Nephron progenitor cell (in vitro differentiated cells): ENCODE measurements at places on chromosomes 12 and 14.

GRCh38 chr12:33825442-33825841, 196.9 kb upstream of the ALG10 start:
- no peak overlapping the region for H3K27ac ChIP-seq
- H3K36me3 ChIP-seq = no peaks in the 10 kb centered on the region
- no peaks in the 10 kb centered on the region for H3K27me3 ChIP-seq
- DNase-seq = no peak
- peaks cover 7% of the 10 kb centered on the region for H3K4me1 ChIP-seq
- no peak overlapping the region for H3K4me3 ChIP-seq

GRCh38 chr12:112944024-112944690, 5.9 kb downstream of the OAS3 start:
- no peak for DNase-seq
- no peak overlapping the region for H3K4me3 ChIP-seq
- H3K36me3 ChIP-seq = no peaks in the 10 kb centered on the region
- peaks cover 57% of the 10 kb centered on the region for H3K27me3 ChIP-seq

DNA sequence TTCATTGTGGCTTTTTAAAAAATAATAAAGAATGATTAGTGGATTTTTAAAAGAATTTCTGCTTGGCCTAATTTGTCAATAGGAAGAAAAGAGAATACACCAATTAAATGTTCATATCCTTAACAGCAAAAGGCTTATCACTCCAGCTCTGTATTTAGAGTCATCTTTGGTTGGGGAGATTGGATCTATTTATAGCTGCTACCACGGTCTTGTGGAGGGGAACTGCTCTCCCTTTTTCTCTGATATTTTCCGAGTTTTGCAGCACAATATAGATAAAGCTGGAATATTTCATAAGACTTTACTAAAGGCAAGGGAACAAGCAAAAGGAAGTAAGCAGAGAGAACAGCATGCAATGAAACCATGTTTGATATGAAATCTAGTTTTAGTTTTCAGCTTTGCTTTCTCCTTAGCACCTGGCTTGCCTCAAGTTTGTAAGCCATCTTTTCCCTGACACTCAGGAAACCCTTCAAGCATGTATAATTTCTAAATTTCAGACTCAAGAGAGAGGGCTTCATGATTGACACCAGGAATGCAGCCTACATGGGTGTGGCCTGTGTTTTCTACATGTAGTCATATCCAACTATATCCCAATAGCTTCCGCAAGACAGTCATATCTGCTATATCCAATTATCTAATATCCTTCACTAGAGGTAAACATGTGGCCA, 35.2 kb downstream of the BRMS1L start:
- no peak overlapping the region for H3K27ac ChIP-seq
- H3K36me3 ChIP-seq = peaks cover 39% of the 10 kb centered on the region
- no peaks in the 10 kb centered on the region for H3K27me3 ChIP-seq
- H3K4me1 ChIP-seq = no peaks in the 10 kb centered on the region

DNA sequence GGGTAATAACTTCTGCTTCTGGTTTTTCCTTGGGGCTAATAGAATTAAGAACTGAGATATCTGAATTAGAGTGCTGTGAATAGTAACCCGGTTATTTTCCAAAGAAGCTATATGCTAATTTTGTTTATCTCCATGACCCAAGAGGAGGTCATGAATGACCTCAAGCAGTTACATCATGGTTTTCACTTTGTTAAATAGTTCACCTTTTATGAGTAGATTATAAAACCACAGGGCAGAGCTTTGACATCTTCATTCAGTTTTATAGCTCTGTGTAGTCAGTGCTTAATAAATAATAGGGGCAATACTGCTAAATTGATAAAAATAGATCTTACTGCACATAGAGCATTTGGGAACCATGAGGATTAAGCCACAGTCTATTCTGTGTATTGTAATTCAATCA, 462.2 kb downstream of the LRIG3 start:
- H3K27ac ChIP-seq = no peak overlapping the region
- H3K27me3 ChIP-seq = no peaks in the 10 kb centered on the region
- no peak for DNase-seq
- H3K36me3 ChIP-seq = no peaks in the 10 kb centered on the region

GRCh38 chr14:69355607-69356281, 42.4 kb downstream of the ERH start:
- H3K4me1 ChIP-seq = peaks cover 24% of the 10 kb centered on the region
- no peak for DNase-seq
- peak overlapping the region; percentile 61 for H3K27ac ChIP-seq
- no peaks in the 10 kb centered on the region for H3K36me3 ChIP-seq
- H3K27me3 ChIP-seq = peaks cover 25% of the 10 kb centered on the region

GRCh38 chr12:132967736-132968135, 11.6 kb upstream of the ZNF605 start:
- H3K27me3 ChIP-seq = no peaks in the 10 kb centered on the region
- H3K4me1 ChIP-seq = no peaks in the 10 kb centered on the region

DNA sequence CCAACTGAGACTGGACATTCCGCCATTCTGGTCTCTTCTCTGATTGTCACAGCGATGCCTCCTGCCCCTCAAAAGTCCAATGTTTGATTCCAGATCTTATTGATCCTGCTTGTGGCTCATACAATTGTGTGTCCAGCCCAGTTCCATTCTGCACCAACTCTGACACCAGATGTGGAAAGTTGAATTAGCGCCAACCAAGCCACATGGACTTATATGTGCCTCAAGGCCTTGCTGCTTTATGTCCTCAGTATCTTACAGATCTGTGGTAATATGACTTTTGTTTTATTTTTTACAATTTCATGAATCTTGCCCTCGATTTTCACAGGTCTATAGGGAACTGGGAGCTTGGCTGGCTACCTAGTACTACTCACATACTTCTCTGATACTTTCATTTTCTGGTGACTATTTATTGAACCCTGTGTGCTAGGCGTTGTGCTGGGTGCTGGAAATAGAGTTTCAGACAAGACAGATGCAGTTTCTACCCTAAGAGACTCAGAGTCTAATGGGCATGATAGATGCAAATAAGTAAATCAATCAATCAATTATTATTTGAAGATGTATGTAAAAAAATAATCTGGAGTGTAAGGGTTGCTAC, 472.0 kb downstream of the TMTC2 start:
- peak overlapping the region; percentile 81 for H3K27ac ChIP-seq
- H3K27me3 ChIP-seq = peaks cover 3% of the 10 kb centered on the region
- no peak overlapping the region for H3K4me3 ChIP-seq

GRCh38 chr12:82593143-82593542, 93.6 kb upstream of the TMTC2 start:
- H3K36me3 ChIP-seq = no peaks in the 10 kb centered on the region
- no peaks in the 10 kb centered on the region for H3K4me1 ChIP-seq
- no peak overlapping the region for H3K4me3 ChIP-seq
- no peak overlapping the region for H3K27ac ChIP-seq
- peaks cover 4% of the 10 kb centered on the region for H3K27me3 ChIP-seq
- no peak for DNase-seq

DNA sequence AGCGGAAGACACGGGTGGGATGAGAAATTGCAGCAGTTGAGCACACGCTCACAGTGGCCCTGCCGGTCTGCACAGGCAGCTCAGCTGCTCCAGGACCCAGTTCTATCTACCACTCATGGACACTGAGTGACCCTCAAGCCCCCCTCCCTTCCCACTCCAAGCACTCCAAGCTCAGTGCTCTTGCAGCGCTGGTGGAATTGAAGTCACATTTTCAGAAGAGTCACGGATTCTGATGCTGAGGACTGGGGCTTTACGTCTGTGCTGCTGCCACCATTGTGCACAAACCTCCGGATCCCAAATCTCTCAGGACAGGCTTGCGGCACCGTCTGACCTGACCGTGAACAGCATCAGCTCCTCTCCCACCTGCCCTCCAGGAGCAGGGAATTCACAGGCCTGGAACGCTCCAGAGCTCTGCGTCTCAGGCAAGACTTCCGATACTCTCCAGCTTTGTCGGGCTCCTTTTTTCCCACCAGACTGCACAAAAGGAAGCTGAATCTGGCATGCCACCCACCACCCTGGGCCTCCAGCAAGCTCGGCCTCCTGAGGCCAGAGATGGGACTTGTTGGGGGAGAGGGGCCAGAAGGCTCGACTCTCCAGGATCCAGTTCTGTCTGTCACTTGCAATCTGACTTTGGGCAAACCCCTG, 213.1 kb upstream of the RTL1 start:
- peaks cover 30% of the 10 kb centered on the region for H3K4me1 ChIP-seq
- peaks cover 22% of the 10 kb centered on the region for H3K27me3 ChIP-seq
- no peak overlapping the region for H3K27ac ChIP-seq
- H3K4me3 ChIP-seq = no peak overlapping the region
- no peak for DNase-seq
- no peaks in the 10 kb centered on the region for H3K36me3 ChIP-seq
